ENCODE measurements at places on chromosomes 4 and X.

- no peak for DNase-seq
Observed at GRCh38 chrX:1011691-1012283, 200.7 kb downstream of the CRLF2 start.

- DNase-seq, result no peak
Observed at GRCh38 chr4:156328882-156329281, 375.2 kb upstream of the CTSO start.

- peak; percentile 4 for DNase-seq
Observed at GRCh38 chr4:90099812-90100211, 27.4 kb upstream of the CCSER1 start.

GRCh38 chr4:89752932-89753598, 83.9 kb downstream of the SNCA start:
- DNase-seq, result no peak

GRCh38 chrX:40570346-40571093, 10.2 kb upstream of the ATP6AP2 start:
- peak; percentile 10 for DNase-seq

DNA sequence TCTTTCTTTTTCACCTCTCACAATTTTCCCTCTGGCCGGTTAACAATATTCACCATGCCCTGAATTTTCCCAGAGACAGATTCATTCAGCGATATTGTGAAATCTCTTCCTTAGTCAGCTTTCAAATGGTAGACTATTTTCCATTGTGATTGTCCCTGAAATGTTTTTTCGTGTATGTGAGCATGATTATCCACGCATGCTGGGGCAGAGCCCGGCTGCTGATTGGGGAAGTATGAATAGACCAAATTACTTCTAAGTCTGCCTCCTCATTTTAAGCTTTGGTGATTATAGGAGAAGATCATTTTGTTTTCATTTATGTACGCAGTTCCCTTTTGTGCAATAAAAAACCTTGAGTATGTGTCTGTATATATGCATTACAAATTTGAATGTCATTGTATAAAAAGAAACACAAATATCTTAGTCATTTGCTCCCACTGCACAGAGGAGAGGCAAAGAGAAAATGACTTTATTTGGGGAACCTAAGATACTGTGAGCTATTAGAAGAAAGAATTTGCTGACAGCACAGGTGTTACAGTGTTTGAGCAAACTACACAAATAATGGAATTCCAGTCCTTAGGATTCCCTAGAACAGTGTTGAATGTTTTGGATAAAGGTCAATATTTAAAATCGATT, 11.3 kb downstream of the DTHD1 start:
- no peak for DNase-seq

DNA sequence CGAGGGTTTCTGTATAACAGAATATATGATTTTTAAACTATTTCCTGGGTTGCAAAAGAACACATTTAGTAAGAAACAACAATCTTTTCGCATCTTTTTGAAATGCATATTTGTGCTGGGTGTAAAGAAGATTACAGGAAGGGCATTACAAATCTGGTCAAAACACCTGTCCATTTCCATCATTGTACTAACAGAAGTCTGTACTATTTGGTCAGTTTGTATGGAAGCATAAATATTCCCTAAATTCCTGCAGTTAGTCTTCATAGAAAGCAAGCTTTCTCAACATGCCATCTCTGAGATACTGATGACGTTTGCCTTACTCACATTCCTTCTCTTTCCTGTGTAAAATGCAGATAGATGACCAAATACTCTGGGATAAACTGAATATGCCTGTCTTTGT, 203.3 kb downstream of the NWD2 start:
- no peak for DNase-seq

DNA sequence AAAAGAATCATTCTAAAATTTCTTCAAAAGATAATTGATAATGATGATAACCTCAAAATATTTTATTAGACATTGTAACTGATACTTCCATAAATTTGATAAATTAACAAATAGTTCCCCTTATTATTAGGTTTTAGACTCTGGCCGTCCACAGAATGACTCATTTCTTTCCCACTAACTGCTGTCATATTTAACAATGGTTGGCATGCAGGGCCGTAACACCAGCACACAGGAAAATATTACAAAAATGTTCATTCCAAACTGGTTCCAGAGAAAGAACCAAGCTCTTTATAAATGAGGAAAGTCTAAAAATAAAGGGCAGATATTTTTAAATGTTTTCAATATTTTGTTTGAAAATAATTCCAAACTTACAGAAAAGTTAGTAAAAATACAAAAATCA, 28.2 kb downstream of the WDFY3 start:
- no peak for DNase-seq

DNA sequence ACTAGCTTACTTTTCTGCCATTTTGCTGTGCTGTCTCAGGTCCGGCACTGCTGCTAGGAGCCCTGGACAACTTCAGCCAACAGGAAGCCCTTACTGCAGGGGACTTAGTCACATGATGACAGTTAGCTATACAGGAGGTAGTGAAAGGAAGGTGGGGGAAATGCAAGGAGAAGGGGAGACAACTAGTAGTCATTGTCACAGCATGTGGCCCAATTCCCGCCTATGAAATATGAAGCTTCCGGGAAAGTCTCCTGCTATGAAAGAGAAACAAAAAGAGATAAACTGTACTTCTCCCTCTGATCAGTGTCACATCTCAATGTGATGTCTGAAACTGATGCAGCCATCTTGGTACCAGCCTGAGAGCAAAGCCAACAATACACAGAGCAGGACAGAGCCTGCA, 71.6 kb downstream of the AMELX start:
- DNase-seq, result no peak

- DNase-seq, result no peak
Observed at GRCh38 chrX:125395626-125396025, 76.0 kb downstream of the TEX13C start.

DNA sequence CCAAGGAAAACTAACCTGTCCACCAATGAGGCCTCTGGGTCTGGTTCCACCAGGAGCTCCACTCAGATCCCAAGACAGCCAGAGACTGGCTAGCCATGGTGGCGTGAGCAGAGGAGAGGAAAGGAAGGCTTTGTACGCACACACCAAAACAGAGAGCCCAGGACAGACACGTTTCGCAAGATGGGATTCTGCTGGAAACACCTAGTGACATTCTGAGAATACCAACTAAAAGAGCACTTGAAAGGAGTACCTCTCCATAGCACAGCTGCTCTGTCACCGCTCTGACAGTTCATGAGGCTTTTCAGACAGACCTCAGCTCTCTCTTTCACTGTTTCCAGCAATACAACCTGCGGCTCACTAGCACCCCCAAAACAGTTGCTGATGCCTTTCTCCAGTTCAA, 105.0 kb downstream of the SH3KBP1 start:
- DNase-seq, result no peak

GRCh38 chrX:21959362-21960051, 19.0 kb downstream of the SMS start:
- DNase-seq, result no peak

GRCh38 chr4:76670631-76671030, 227.3 kb downstream of the SOWAHB start:
- no peak for DNase-seq

DNA sequence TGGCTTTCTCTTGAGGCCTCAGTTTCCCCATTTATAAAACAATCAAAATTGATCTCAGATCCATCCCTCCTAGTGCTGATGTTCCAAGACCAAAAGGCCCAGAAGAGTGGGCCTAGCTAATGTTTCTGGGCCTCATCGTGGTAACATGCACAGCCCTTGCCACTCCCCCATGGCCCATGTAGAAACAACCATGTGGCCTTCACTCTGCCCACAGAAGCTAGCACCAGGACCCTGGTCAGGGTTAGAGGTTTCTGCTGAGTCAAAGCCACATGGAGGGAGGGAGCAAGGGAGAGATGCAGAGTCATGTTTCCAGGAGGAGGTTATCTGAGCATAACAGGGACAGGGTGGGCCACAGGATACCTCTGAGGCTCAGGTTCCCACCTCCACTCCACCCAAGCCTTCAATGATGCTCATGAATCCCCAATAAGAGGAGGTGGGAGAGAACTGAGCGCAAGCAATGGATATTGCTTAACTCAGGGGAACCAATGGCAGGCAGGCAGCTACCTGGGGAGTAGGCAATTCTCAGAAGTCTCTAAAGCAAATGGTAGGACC, 16.9 kb downstream of the OTUD5 start:
- peak; percentile 61 for DNase-seq

DNA sequence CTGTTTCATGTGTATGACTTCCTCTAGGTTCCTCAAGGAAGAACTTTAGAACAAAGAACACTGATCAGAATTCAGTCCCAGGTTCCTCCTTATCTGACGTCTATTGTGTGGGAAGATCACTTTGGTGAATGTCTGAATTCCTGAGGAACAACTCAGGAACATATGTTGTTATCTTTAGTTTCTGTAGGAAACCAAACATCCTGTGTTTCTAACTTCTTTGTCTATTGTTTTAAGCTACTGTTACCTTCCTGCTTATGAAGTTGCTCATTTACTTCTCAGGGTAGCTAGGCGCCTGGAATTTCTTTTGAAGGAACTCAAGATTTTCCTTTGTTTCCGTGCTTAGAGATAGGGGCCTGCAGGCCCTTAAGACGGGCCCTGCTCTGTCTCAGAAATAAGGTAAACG, 46.2 kb downstream of the MAGEB5 start:
- DNase-seq, result no peak

DNA sequence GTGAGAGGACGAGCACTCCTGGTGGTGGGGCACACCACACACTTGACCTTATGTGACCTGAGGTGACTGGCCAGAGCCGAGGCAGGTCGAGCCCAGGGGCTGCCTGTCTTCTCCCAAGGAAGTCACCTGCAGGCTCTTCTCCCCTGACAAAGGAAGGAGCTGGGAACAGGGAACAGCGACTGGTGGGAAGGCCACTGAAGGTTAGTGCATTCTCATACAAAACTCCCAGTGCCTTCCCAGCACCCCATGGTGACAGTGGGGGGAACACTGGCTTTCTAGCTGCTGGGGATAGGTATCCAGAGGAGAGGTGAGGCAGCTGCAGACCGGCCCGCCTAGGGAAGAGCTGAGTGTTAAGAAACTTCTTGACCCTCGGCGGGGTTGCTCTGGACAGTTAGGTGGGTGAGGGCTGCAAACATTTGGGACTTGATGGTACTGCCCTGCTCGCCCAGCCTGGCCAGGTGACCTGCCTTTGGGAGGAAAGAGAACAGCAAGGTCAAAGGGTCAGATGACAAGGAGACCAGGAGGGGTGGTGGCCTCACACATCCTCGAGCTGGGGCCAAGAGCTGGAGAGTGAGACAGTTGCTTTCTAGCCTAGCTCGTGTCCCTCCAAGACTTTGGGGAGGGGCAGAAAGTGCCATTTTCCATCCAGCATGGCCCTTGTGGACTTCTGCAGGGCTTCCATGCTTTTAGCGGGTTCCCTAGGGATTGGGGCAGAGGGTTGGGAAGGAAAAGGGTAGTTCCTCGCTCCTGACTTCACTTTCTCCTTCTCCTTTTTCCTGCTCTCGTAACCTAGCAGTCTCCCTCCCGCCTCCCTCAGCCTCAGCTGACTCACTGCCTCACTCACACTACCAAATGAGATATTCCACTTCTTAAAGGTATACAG, 2.7 kb downstream of the NALF2 start:
- DNase-seq, result no peak

- no peak for DNase-seq
Observed at GRCh38 chr4:533318-534100, 34.5 kb downstream of the PIGG start.

DNA sequence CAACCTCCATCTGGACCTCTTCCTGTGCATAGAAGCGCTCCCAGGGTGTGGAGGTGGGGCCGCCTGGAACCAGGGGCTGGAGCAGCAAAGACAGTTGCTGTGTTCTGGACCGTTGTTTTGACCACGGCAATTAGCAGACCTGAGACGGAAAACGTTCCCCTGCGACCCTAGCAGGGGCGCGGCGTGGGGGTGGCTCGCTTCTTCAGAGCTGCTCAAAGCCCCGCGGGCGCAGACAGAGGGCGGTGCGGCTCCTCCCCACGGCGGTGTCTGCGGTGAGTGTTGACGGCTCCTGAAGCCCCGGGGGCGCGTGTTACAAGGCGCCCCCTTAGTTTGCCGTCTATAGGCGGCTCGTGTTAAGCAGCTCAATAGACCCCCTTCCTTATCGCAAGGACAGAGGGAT, 79.2 kb downstream of the TRIML1 start:
- DNase-seq, result no peak

DNA sequence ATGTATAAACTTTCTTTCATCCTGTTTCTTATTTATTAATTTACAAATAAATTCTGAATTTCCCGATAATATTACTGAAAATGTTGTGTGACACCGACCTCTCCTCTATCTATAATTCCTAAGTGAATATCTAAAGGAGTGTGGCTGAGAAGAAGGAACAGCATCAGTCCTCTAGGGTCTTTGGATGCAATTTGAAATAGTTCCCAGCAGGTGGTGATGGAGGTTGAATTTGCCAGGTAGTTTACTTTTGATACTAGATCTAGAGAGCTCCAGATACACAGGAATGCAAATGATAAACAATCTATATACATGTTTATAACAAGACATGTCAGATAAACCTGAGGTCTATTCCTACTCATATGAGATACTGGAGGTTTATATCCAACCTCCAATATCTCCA, 305.4 kb downstream of the PCDH18 start:
- DNase-seq, result no peak

GRCh38 chr4:15027921-15028435, 25.7 kb downstream of the CPEB2 start:
- DNase-seq, result no peak

- no peak for DNase-seq
Observed at GRCh38 chrX:42495139-42495538, 282.8 kb downstream of the PPP1R2C start.

DNA sequence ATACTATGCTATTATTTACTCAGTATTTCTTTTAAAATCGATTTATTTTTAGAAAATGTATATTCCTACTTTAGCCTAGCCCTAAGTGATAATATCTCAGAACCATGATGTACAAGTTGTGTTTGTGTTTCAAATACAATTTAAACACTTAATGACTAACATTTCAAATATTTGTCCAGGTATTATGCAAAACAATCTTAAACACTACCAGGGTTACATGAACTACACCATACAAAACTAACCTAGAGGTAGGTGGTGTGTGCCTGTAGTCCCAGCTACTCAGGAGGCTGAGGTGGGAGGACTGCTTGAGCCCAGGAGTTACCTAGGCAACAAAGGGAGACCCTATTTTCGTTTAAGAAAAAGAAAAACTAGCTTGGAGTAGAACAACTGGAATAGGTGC, 83.0 kb upstream of the TMEM33 start:
- no peak for DNase-seq

DNA sequence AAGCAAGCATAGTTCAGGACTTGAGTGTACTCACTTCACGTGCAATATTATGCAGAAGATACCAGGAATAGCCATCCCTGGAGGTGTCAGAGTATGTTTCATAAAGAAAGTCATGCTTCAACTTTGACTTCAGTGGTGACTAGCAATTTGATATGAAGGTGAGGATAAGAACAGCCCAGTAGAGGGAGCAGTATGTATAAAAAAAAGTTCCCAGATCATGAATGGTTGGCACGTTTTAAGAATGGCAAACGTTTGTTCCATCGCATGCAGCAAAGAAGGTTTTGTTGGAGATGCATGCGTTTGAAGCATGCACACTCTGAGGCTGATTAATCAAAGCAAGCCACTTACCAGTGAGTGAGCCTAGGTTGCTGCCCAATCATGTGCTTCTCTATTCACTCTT, 33.5 kb upstream of the SLITRK4 start:
- no peak for DNase-seq

Data from activated CD4-positive, alpha-beta T cell treated with anti-CD3 and anti-CD28 coated beads, Interleukin-2, Interleukin-6, amounts not matched to agents 100 ng/mL and 50 ng/mL, durations not matched to agents 16 hours and 8 hours (primary cell).